ENCODE measurements at places on chromosomes 12 and 14.

GRCh38 chr12:53389702-53390101 lies 9.7 kb downstream of the SP1 start:
- no peak for DNase-seq

DNA sequence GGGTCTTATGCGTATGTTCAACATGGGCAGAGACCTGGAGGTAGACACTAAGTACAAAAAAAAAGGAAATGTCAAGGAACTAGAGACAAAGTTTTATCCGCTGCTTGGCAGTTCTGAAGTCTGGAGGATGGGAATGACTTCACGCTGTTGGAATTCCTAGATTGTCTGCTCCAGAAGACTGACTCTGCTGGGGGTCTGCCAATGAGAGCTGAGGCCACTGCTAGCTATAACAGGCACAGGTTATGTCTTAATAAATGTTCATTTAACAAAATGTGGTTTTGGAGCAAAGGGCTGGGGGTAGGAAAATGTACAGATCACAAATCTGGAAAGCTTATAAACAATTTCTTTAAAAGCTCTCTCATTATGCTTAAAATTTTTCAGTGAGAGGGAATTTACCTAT lies 5.9 kb downstream of the RNASE8 start:
- DNase-seq = no peak

DNA sequence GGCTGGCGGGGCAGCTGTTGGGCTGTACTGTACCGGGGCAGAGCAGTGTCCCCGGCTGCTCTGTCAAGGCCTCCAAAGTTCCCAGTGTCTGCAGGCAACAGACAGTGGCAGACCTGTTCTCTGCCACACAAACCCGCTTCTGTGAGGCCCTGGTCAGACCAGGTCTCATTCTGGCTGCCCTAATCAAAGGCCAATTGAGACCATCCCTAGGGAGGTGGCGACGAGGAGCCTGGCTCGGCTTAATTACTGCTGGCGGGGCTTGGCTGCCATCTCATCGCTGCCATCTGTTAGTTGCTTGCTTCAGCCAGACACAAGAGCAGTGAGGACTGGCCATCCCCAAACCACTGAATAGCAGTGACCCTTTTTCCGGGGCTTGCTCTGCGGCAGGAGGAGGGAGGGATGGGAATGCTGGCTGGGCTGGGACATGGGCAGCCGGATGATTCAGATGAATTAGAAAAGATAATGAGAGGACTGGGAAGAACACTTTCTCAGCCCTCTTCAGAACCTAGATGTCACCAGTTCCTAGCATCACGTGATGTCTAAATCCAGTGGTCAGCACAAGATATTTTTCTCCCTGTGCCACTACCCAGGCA lies 24.5 kb downstream of the ERG28 start:
- DNase-seq = peak; percentile 10

GRCh38 chr12:59486827-59487226 lies 109.0 kb upstream of the SLC16A7 start:
- no peak for DNase-seq

DNA sequence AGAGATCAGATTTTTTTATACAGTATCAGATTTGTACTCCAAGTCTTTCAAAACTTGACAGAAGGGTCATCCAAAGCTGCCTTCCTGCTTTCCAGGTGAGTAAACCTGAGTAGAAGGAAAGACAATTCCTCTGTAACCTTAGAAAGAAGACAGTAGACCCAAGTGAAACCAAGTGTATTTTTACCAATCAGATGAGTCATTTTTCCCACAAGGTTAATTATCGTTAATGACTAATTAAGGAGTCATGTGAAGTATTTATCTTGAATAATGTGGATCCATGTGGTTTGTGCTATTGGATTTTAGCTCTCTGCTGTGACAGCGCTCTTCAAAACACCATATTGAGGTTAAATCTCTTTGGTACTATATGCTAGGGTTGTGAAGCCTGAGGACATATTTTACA lies 74.0 kb upstream of the PELI2 start:
- DNase-seq = no peak

- DNase-seq = no peak
These were observed 11.2 kb upstream of the MAP1LC3B2 start for GRCh38 chr12:116547955-116548501.

GRCh38 chr12:57520053-57520818 lies at the start of gene DDIT3:
TSS of gene DDIT3 (minus strand) at chr12:57520514. CDS start at chr12:57517406, 3,108 bp downstream.
- peak; percentile 95 for DNase-seq
